Neural progenitor cell (in vitro differentiated cells): ENCODE measurements at places on chromosomes 5 and 9.

DNA sequence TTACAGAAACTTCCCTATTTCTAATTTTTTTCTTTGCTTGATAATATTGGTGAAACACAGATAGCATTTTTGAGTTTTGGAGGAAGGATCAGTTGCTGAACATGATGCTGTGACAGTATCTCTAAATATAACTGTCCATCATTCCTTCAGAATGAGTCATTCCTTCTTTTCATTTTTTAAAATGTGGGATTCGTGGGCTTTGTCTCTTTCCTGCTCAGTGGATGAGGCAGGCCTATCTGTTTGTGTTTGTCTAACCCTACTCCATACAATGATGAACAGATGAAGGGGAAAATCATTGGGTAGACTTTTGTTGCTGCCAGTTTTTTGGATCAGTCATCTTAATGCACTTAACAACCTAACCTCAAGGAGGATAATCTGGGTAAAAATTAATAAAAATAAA lies 15.7 kb upstream of the OR13C8 start:
- no peak for DNase-seq

- DNase-seq = no peak
These were observed 237.8 kb downstream of the ARRDC3 start for GRCh38 chr5:91145333-91145620.

DNA sequence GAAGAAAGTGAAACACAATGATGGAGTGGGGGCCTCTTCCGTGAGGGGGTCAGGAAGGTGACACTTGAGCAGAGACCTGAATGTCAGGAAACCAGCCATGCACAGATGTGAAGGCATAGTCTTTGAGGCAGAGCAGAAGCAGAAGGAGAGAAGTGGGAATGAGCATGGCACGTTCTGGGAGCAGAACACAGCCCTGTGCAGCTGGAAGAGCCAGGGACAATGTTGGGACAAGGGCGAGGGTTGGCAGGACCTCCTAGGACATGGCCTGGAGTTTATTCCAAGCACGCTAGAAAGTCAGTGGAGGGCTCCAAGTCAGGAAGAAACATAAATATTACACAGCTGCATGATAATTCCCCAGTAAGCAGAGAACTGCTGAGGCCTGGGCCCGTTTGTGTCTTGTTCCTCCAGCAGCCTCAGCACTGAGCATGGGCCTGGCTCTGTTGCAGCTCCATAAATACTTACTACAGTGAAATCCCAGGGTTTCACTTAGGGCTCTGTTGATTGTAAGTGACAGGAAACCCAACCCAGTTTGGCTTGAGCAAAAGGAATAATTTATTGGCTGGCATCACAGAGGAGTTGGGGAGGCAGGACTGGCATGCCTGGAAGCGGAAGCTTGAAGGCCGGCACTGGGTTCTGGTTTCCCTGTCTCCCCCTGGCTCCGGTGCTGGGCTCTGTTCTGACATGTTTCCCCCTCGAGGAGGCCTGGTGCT lies 66.2 kb downstream of the MVB12B start:
- DNase-seq = no peak

DNA sequence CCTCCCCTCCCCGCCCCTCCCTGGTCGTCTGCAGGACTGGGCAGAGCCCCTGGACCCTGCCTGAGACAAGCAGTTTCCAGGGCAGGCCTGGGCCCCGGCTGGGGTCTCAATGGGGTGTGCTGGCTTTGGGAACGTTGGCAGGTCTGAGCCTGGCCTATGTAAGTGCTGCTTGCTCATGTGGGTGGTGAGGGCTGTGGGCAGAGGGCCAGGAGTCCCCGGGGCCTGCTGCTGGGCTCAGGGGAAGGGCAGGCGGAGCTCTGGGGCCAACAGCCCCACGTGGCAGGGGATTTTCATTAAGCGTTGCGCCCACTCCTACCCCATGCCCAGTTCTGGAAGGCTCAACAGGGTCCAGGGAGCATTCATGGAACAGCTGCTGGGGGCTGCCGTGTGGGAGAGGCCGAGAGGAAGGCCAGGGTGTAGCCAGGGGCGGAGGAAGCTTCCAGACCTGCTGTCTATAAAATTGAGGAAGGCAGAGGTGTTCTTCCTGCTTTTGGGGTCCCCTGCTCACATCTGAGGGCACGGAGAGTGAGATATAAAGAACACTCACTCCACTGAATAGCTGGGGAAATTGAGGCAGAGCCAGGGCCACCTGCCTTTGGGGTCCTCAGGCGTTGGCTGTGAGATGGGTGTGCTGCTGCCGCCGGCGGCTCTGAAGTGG lies 32.5 kb downstream of the RXRA start:
- DNase-seq = no peak
